Suppressor macrophage treated with lipopolysaccharide for 4 hours (primary cell): ENCODE measurements at places on chromosomes 11 and 22.

DNA sequence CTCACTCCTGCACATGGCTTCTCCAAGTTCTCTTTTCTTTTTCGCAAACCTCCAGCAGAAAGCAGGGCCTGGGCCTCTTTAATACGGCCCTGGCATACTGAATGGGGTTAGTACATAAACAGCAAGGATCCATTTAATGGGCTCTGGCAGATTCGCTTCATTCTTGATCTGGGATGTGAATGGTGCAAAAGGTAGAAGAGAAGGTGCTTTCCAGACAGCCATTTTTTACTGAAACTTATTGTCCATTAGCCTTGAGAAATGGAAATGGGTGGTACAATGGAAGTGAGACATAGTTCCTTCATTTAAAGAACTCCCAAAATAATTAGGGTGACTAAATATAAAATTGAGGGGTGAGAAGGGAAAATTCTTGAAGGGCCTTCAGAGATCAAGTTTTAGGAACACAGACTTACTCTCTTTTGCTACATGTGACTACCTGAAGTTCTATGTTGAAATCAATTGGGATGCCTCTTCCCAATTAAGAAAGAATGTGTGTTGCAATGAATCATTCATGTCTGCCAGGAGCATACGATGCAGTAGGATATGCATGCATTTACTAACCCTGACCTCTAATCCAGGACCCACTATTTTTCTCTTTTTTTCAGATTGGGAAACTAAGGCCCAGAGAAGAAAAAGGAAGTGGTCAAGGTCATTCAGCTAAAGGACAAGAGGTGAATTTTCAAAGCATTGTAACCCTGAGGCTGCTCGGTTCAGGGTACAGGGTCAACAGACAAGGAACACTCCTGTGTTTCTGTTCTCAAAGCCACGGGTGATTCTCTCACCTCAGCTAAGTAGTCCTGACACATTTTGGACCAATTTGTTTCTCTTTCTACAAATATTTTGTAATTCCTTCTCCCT is 144.1 kb downstream of the BBOX1 start:
- DNase-seq = no peak

DNA sequence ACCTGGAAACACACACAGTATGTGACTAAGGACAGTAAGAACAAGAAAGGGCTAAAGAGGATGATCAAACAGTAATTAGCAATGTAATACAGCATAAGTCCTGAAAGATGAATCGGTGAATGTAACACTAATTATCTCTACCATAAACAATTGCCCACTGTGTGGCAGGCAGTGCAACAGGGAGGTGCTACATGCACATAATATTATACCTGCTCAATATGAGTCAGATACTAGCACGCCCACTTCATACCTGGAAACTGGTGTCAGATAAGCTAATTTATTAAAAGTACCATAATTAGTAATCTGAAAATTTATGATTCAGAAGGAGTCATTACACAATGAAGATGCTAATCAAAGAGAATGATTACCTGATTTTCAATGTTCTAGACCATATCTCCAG is 14.9 kb downstream of the CASP12 start:
- DNase-seq = no peak

DNA sequence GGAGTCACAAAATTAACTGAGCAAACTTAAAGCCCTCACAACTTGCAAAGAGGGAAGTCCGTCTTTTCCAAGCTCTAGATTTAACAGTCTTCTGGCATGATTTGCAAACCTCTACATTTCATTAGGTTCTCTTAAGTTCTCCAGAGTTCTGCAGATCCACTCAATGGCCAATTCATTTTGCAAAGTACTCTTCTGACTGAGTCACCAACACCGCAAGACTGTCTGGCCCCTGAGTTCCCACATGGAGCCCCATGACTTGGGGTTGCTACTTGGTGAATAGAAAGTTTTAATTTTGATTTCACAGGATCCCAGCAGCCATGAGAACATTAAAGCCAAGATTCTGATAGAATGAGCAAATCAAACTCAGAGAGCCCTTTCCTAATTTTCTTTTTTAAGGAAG is 134.5 kb downstream of the PLEKHA7 start:
- DNase-seq = no peak

DNA sequence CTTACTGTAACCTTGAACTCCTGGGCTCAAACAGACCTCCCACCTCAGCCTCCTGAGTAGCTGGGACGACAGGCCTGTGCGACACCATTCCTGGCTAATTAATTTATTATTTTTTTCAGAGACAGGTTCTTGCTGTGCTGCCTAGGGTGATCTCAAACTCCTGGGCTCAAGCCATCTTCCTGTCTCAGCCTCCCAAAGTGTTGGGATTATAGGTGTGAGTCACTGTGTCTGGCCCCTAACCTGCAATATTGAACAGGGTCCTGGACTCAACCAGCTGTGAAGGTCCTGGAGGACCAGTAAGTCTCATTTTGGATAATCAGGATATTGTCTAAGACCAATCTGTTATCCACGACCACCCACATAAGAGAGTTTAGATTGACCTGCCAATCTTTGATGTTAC is 15.2 kb downstream of the CCDC134 start:
- no peak for DNase-seq

DNA sequence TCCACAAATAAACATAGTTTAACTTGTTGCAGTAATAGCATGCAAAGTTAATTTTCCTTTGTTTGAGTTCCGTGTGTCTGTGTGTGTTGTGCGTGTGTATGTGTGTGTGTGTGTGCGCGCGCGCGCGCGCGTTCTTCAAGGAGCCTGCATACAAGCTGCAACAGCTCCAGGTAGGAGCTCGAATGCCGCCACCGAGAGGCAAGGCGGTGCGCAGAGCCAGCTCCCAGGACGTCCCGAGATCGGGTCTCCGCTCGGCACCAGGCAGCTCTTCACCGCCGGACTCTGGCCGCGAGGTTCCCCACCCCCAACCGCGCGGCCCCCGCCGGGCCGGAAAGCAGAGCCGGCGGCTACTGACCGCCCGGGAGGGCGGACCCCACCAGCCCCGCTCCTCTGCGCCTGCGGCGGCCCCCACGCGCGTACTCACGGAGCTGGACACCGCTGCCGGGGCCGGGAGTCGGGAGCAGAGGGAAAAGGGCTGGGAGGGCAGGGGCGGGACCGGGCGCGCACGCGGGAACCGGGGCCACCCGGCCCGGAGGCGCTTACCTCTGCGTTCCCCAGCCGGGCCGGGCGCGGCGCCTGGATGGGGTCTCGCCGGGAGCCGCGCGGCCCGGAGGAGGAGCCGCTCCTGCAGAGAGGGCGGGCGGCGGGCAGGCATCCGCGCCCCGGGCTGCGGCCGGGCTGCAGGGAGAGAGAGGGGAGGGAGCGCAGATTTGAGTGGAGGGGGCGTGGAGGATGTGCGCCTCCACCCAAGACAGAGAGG is 40.4 kb upstream of the AKIP1 start:
- peak; percentile 10 for DNase-seq

- no peak for DNase-seq
These were observed 1007.7 kb downstream of the BRD1 start for GRCh38 chr22:48819961-48820360.

DNA sequence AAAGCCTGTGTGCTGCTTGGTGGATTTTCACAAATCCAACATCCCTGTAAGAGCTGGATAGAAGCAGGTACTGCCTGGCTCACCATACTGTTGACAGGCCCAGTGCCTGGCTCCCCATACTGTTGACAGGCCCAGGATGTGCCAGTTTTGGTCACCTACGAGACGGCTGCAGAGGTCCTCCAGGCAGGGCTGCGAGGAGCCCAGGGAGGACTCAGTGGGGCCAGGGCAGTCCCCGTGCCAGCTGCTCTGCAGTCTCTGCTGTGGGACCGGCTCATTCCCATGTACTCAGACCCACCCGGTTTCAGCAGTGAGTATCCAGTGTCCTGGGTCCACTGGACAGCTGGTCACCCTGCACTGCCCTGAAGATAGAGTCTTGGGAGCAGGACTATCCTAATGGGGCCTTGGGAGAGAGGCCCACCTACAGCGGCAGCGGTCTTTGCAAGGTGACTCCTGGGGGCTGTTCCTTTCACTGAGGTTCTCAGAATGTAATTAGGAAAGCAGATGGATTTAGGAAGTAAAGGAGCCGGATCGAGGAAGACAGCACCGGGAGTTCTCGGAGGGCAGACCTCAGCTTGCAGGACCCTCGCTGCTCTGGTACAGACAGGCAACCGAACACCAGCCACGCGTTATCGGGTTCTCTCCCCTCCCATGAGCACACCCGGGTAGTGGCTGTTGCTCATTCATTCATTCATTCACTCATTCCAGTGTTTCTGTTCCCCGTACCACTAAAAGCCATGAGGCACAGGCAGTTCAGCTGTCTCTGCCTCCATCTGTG is 106.1 kb downstream of the CTTN start:
- DNase-seq = no peak

- peak; percentile 94 for DNase-seq
These were observed 14.0 kb upstream of the NRIP3 start for GRCh38 chr11:9017773-9018172.

DNA sequence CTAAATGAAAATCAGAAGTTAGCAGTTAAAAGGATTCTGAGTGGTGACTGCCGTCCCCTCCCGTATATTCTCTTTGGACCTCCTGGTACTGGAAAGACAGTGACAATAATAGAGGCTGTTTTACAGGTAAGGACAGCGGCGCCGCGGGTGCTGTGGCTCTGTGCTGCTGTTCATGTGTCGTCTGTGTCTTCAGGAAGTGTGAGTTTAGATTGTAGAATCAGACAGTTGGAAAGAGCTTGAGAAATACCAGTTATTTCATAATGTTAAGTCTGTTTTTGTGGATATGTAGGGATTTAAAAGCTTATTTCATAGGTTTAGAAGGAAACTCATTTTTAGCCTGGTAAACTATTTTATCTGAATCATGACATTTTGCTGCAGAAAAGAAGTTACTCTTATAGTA is 27.4 kb upstream of the PANX2 start:
- no peak for DNase-seq

DNA sequence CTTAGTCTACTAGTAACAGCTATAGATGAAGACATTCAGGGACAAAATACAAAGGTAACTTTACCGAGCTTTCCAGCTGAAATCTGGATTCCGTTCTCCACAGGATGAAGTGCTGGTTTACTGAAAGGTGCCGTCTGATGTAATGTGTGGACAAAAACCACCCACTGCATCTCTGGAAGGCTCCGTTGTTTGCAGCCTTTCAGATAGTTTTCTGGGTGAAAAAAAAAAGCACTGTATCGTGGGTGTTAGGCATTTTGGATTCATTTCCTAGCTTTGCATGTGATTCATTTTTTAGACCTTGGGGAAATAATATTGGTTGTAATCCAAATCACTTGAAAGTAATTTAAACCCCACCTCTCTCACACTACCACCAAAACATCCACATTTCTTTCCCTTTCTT is 10.4 kb downstream of the JAM3 start:
- no peak for DNase-seq

GRCh38 chr22:36329254-36330078 is 58.3 kb downstream of the MYH9 start:
- DNase-seq = no peak

DNA sequence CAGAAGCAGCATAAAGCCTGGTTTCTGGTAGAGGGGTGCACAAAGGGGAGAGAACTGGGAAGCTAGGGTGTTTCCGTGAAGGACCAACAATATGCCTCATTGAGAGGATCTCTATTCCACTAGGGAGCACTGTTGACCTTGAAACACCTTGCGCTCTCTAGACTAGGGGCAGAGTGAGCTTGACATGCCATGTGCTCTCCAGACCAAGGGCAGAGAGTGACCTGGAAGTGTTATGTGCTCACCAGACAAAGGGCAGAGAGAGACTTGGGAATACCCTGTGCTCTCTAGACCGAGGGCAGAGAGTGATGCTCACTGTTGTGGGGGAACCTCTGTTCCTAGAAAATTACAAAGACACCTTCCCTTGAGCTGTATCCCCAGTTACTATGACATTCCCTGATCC is 15.2 kb upstream of the EI24 start:
- DNase-seq = no peak

DNA sequence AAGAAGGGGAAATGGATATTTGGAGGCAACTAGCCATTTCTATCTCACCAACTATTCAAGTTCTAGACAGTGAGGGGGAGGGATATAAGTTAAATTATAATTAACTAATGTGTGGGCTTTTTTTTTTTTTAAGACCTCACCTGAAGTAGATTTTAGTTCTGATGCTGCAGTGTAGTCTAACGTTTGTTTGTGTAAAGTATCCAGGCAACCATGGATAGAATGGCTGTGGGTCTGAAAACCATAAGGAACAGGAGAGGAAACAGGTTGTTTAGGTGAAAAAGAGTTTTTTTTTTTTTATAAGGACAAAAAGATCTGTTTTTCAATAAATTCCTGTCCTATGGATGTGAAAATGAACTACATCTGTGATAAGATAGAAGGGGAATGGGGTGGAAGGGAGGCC is 262.4 kb upstream of the PLET1 start:
- no peak for DNase-seq

- no peak for DNase-seq
These were observed 89.5 kb downstream of the WNT7B start for GRCh38 chr22:45887202-45888131.

DNA sequence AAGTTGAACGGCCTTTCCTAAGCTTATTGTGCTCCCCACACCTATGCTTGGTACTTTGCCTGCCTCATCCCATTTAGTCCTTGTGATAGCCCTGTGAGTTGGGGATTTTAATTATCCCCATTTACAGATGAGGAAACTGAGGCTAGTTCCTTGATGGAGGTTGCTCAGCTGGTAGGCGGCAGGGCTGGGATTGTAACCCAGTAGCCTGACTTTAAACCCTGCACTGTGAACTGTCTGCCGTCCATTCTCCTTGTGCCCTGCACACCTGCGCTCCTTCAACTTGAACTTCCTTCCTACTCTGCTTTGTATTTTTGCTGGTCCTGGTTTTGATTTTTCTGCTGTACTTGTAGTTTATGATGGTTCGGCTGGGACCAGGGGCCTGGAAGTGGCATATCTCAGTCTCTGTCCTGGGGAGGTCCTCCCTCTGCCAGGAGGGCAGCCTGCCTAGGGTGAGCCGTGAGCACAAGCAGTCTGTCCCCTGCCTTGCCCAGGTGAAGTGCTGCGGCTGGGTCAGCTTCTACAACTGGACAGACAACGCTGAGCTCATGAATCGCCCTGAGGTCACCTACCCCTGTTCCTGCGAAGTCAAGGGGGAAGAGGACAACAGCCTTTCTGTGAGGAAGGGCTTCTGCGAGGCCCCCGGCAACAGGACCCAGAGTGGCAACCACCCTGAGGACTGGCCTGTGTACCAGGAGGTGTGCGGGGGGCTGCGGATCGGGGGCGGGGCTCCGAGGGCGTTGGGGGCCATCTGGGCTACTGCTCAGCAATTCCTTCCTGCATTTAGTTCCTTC is 52.4 kb downstream of the CD82 start:
- DNase-seq = no peak

DNA sequence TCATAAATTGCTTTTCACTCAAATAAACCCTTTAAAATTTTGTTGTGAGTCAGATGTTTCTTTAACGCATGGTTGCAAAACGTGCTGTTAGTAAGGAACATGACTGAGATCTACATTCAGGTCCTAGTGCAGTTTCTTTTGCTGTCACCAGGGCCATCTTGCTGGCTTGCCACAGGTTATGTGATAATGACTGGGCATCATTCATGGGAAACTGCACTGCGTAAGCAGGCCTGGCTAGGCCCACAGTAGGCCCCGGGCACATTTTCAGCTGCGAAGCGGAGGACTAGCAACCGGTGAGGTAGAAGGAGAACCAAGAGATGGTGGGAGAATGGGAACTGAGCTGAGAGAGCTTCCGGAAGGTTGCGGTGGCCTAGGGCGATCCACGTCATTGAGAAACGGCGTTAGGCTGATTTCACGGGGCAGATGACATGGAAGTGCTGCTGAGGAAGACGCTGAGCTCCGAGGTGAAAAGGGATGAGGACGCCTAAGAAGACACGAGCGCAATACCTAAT is 3.2 kb upstream of the KLHDC7B start:
- peak; percentile 97 for DNase-seq
